ENCODE measurements at places on chromosomes 2 and 18.
A peak's percentile ranks its signal among the peaks of the same experiment; 100 is the strongest.

DNA sequence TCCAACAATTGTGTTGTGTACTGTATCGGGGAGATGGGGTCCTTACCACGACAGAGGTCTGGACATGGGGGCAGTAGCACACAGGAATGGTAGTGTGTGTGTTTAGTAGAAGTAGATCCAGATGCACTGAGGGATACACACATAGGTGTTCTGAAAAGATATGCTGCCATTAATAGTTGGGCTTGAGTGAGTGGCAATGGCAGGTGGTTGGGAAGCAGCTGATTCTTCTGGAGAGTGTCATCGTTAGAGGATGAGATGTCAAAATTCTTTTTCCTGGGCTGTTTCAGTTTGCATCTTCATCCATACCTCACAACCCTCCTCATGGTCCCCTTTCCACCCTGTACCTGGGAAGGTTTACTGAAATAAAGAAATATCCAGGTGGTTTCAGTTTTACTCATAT is 66.6 kb downstream of the UGGT1 start:
- H3K4me1 ChIP-seq: no peaks in the 10 kb centered on the region
- no peak overlapping the region for H3K4me3 ChIP-seq
- peaks cover 11% of the 10 kb centered on the region for H3K36me3 ChIP-seq
- no peaks in the 10 kb centered on the region for H3K27me3 ChIP-seq

DNA sequence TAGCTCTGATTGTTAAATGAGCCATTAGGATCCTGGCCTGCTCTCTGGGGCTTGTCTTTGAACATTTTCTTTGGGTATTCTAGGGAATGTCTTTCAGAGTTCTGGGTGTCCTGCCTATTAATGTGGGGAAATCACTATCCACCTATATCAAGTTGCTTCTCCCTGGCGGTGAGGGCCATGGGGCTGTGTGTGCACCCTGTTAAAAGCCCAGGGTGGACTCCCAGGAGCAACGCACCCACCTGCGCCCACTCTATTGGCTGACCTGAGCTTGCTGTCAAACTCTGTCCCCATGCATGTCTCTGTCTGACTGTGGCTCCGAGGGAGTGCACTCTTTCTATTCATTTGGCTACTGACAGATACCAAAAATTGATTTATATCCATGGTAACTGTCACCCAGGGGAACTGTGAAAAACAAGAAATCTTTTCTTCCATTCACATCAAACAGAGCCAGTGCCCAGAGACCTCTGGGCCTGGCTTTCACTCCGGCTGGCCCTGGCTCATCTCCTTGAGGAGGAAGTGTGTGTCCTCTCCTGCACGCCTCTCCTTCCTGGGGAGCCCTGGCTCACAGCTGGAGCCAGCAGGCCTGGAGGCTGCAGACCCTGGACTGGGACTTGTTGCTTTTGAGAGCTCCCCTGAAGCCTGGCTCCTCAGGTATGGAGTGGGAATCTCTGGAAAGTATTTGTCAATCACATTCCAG is 10.5 kb upstream of the TOGARAM2 start:
- H3K27ac ChIP-seq: no peak overlapping the region

DNA sequence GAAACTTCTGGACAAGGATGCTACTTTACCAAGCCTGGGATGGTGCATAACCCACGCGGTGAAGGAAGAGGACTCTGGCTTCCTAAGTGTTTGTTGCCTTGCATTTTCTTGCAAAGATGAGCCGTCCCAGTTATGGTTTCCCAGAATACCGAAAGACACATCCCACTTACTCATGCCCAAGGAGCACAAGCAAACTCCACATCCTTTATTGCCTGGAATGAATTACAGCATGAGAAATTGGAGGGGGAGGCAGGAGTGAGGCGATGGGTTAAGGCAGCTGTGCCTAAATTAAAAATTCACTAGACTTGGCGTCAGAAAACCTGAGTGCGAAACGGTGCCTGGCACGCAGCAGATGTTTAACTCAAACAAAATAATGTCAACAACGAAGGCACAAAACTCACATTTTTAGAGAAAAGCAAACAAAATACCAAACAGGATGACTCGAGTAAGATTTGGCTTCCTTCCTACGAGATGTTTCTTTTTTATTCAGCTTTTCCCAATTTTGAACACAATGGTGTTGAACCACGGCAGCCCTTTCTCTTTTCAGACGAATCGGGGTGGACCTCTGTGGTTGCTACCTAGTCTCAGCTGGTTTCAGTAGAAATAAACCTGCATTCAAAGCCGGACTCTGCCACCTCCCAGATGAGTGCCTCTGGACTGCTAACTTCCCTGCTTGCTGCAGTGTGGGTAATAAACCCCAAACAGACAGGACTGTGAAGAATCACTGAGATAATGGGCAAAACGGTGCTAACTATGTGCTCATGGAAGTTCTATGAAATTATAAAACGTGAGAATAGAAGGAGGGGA is 100.3 kb upstream of the NCK2 start:
- H3K27ac ChIP-seq: no peak overlapping the region
- H3K4me3 ChIP-seq: no peak overlapping the region
- no peaks in the 10 kb centered on the region for H3K4me1 ChIP-seq
- DNase-seq: no peak
- H3K27me3 ChIP-seq: no peaks in the 10 kb centered on the region
- no peaks in the 10 kb centered on the region for H3K36me3 ChIP-seq

GRCh38 chr18:3466872-3467271 is 16.9 kb downstream of the TGIF1 start:
- no peaks in the 10 kb centered on the region for H3K27me3 ChIP-seq
- H3K36me3 ChIP-seq: no peaks in the 10 kb centered on the region
- DNase-seq: no peak
- H3K4me1 ChIP-seq: peaks cover 4% of the 10 kb centered on the region
- no peak overlapping the region for H3K4me3 ChIP-seq
- H3K27ac ChIP-seq: no peak overlapping the region

GRCh38 chr2:222088561-222088960 is 210.2 kb downstream of the PAX3 start:
- H3K27ac ChIP-seq: no peak overlapping the region
- no peak for DNase-seq
- no peaks in the 10 kb centered on the region for H3K36me3 ChIP-seq

DNA sequence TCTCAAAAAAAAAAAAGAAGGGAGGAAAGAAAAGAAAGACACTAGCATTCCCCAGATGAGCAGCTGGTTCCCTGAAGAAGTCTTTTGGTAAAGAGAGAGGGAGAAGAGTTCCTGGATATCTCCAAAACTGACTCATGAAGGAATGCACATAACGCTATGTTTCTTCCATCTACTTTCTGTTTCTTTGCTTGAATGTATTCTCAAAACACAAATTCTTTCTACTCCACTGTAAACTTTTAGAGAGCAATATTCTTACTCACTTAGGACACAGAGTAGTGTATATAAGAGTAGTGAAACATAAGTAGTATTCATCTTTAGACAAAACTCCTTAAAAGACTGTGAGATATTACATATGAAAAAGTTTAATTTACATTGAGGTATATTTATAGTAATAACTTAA is 64.2 kb downstream of the TRIP12 start:
- no peaks in the 10 kb centered on the region for H3K27me3 ChIP-seq
- H3K27ac ChIP-seq: no peak overlapping the region
- H3K4me1 ChIP-seq: peaks cover under 1% of the 10 kb centered on the region
- DNase-seq: no peak

DNA sequence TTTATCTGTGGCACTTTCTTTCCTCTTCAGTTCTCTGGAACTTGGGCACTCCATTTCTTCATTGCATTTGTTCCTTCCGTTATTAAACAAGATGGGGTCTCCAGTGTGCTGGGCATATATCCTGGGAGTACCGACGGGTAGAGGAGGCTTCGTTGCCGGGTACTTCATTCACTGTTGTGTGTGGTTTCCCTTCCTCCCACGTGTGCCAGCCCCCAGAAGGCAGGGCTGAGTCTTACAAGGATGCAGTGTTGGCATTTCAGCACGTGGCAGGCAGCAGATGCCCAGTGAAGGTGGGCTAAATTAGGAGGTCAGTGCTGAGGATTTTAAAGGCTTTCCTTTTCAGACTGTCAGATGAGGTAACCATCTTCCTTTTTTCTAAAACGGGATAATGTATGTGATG is 58.6 kb downstream of the MGAT5 start:
- no peaks in the 10 kb centered on the region for H3K36me3 ChIP-seq
- DNase-seq: no peak
- no peak overlapping the region for H3K27ac ChIP-seq
- no peaks in the 10 kb centered on the region for H3K4me1 ChIP-seq
- no peak overlapping the region for H3K4me3 ChIP-seq

DNA sequence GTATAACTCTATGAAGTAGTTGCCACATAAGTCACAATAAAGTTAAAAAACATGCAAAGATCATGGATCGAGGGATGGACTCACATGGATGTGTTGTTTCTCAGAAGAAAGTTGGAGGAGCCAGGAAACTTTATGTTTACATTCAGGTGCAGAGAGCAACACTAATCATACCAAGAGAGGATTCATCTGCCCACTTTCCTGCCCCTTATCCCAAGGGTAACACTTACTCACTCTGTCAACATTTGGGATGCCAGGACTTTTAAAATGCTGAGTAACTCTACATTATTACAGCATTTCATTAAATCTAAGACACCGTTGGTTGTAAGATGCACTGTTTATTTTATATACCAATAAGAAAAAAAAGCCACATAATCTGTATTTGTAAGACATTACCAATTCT is 170.4 kb downstream of the KCNE4 start:
- H3K36me3 ChIP-seq: no peaks in the 10 kb centered on the region
- no peak for DNase-seq
- no peak overlapping the region for H3K4me3 ChIP-seq
- no peaks in the 10 kb centered on the region for H3K27me3 ChIP-seq
- H3K4me1 ChIP-seq: no peaks in the 10 kb centered on the region

- no peak for DNase-seq
- H3K36me3 ChIP-seq: peaks cover 39% of the 10 kb centered on the region
- no peak overlapping the region for H3K4me3 ChIP-seq
- peaks cover 26% of the 10 kb centered on the region for H3K4me1 ChIP-seq
- H3K27me3 ChIP-seq: no peaks in the 10 kb centered on the region
- H3K27ac ChIP-seq: peak overlapping the region; percentile 8
These were observed 10.6 kb upstream of the SNORC start for GRCh38 chr2:232859385-232859916.

GRCh38 chr2:204357286-204357685 is 188.0 kb upstream of the PARD3B start:
- H3K27me3 ChIP-seq: no peaks in the 10 kb centered on the region
- no peak overlapping the region for H3K4me3 ChIP-seq
- no peaks in the 10 kb centered on the region for H3K36me3 ChIP-seq
- DNase-seq: no peak
- no peaks in the 10 kb centered on the region for H3K4me1 ChIP-seq

GRCh38 chr2:211744379-211744778 is 794.2 kb downstream of the ERBB4 start:
- H3K27ac ChIP-seq: no peak overlapping the region
- no peaks in the 10 kb centered on the region for H3K36me3 ChIP-seq
- no peaks in the 10 kb centered on the region for H3K4me1 ChIP-seq
- H3K4me3 ChIP-seq: no peak overlapping the region
- no peaks in the 10 kb centered on the region for H3K27me3 ChIP-seq

DNA sequence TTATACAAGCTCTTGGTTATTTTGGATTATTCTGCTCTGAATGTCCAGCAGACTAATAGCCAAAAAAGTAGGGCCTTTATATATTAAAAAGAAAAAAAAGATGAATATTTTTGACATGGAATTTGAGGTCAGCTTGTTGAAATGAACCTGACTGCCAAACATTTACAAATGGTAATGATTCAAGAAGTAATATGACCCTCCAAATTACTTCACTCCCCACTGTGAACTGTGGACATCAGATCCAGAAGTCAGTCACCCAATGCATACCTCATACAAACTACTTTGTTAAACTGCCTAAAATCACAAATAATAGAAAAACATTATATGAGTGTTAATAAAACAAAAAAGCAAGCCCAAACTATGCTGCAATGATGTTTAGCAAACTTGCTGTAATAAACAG is 10.0 kb downstream of the EPG5 start:
- peaks cover 52% of the 10 kb centered on the region for H3K4me1 ChIP-seq
- peaks cover 3% of the 10 kb centered on the region for H3K36me3 ChIP-seq
- DNase-seq: no peak
- H3K27ac ChIP-seq: no peak overlapping the region
- no peaks in the 10 kb centered on the region for H3K27me3 ChIP-seq

- no peak for DNase-seq
- no peaks in the 10 kb centered on the region for H3K36me3 ChIP-seq
- no peaks in the 10 kb centered on the region for H3K27me3 ChIP-seq
- H3K27ac ChIP-seq: no peak overlapping the region
- H3K4me1 ChIP-seq: no peaks in the 10 kb centered on the region
- no peak overlapping the region for H3K4me3 ChIP-seq
These were observed 438.7 kb downstream of the MBD2 start for GRCh38 chr18:53785811-53786210.

- H3K4me1 ChIP-seq: no peaks in the 10 kb centered on the region
- no peak overlapping the region for H3K27ac ChIP-seq
These were observed 293.6 kb downstream of the FSIP2 start for GRCh38 chr2:186032102-186032738.

DNA sequence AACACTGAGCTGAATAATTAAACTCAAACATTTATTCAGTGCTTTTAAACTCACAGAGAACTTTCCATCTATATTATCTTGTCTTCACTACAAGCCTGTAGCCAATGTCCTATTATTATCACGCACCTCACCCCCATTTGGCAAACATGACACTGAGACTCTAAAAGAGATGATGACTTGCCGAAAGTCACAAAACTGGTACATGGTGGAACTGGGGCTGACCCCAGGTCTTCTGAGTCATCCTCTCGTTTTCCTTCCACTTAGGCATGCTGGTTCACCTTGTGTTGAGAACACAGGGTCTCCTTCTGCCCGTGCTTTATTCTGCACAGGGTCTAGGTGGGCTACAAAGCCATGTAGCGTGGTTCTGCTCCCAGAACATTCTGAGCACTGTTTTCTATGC is 230.0 kb upstream of the MGAT5 start:
- DNase-seq: no peak
- H3K4me3 ChIP-seq: no peak overlapping the region
- H3K27ac ChIP-seq: no peak overlapping the region

- H3K36me3 ChIP-seq: peaks cover 71% of the 10 kb centered on the region
- no peaks in the 10 kb centered on the region for H3K27me3 ChIP-seq
- peaks cover 15% of the 10 kb centered on the region for H3K4me1 ChIP-seq
- no peak for DNase-seq
These were observed 273.2 kb upstream of the CCDC68 start for GRCh38 chr18:55232506-55232905.

DNA sequence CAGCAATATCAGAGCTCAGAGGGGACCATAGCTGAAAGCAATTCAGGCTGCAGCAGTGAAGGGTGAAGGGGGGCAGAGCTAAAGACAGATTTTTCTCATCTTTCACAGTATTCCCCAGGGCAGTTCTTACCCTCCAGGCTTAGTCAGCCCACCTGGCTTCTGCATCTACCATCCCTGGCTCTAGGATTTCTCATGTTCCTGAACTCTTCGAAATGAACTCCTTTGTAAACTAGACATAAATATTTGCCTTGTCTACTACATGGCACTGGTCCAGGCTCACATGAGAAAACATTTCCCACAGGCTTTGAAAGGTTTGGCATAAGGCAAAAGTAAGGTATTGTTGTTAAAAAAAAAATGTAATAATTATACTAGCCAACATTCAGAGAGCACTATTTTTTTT is 23.6 kb upstream of the NEB start:
- peaks cover 49% of the 10 kb centered on the region for H3K4me1 ChIP-seq
- H3K27ac ChIP-seq: peak overlapping the region; percentile 93
- H3K36me3 ChIP-seq: no peaks in the 10 kb centered on the region
- DNase-seq: no peak
- no peak overlapping the region for H3K4me3 ChIP-seq
- no peaks in the 10 kb centered on the region for H3K27me3 ChIP-seq
